T-helper 1 cell (primary cell): ENCODE measurements at places on chromosomes 11 and 22.

- no peak for DNase-seq
These were observed 319.1 kb upstream of the LARGE1 start for GRCh38 chr22:34239421-34239820.

- no peak for DNase-seq
These were observed 2.8 kb downstream of the RIC8A start for GRCh38 chr11:210122-210802.

- DNase-seq: no peak
These were observed 561 bp downstream of the FXYD2 start for GRCh38 chr11:117823946-117824420.

DNA sequence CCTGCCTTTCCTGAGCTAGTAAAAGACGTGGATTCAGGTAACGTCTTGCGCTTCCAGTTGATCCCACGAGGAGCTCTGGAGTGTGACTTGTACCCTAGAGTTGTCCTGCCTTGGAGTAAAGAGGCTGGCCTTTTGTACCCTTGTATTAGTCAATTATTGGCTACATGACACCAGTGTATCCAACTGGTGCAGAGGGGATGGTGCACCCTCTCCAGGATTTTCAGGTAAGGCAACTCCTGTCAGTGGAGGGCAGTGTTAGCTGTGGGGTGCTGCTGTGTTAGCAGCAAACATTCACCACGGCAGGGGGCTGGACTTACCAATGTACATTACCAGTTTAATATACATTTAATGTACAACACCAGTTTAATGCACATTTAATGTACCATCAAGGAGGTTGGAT, 233.5 kb downstream of the MIAT start:
- DNase-seq: no peak

- DNase-seq: no peak
These were observed 425.0 kb downstream of the DYNC2H1 start for GRCh38 chr11:103534191-103534590.

DNA sequence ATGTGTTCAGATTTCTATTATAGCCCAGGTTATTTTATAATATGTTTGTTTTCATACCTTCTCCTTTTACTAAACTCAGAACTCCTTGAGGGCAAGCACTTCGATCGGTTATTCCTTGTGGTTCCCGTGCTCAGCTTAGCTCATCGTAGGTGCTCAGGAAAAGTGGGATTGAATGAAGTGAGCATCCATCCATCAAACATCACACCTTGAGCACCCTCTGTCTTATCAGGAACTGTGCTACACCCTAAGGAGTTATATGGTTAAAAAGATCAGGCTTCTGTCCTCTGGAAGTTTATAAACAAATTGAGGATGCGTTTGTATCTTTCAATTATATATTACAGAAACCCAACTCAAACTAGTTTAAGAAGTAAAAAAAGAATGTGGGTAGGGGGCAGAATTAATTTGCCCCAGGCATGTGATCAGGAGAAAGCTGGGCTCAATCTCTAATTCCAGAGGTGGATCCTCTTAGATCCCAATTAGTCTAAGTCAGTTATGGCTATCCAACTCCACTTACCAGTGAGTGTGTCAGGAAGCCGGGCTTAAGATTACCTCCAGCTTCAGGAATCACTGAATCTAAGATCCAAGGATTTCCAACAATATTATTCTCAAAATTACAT, 59.9 kb upstream of the RRAS2 start:
- DNase-seq: no peak
